ENCODE measurements at places on chromosomes 13 and 19.

DNA sequence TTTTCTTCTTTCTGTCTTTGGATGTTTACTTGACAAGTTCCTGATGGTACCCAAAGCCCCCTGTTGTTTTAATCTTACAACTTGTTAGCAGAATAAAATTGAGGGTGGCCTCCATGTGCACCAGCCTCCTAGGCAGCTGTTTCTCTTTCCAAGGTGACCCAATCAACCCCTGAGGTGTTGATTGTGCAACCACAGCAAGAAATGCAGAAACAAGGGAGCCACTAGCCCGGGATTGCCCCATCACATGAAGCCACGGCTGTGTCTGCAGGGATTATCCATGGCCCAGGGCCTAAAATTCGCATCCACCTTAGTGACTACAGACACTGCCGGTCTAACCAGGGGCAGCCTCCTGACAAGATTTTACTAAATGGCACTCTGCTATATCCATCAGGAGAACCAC is 14.4 kb downstream of the CEACAM4 start:
- no peak for DNase-seq

DNA sequence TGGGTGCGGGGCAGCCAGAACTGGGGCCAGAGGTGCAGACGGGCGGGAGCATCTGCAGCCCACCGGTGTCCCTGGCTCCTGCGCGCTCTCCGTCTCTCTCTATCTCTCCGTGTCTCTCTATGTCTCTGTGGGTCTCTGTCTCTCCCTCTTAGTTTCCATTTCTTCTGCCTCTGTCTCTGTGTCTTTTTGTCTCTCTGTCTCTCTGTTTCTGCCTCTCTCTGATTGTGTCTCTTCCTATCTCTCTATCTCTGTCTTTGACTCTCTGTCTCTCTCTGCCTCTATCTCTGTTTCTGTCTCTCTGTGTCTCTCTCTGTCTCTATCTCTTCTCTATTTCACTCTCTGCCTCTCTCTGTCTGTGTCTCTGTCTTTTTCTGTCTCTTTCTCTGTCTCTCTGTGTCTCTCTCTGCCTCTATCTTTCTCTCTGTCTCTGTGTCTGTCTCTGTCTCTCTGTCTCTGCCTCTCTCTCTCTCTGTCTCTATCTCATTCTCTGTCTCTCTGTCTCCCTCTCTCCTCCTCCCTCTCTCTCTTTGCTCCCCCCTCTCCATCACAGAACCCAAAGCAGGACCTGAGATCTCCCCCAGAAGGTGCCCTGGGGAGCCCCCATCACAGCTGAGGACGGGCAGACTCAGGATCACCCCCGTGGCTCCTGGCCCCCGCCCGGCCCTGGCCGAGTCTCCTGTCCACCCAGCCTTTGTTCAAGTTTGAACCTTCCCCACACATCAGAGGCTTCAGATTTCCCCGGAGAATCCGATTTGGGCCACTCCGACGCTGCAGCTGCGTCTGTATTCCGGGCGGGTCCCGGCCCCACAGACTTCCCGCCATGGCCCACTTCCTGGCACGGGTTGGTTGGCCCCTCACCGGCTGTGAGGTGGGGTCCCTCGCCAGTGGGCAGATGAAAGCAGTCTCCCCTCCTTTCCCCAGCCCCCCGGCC is 48.6 kb upstream of the TCF3 start:
- DNase-seq, result no peak

GRCh38 chr13:32347651-32348050 is 32.3 kb downstream of the BRCA2 start:
- no peak for DNase-seq

GRCh38 chr13:75904012-75904411 is 267.9 kb downstream of the LMO7 start:
- DNase-seq, result no peak

DNA sequence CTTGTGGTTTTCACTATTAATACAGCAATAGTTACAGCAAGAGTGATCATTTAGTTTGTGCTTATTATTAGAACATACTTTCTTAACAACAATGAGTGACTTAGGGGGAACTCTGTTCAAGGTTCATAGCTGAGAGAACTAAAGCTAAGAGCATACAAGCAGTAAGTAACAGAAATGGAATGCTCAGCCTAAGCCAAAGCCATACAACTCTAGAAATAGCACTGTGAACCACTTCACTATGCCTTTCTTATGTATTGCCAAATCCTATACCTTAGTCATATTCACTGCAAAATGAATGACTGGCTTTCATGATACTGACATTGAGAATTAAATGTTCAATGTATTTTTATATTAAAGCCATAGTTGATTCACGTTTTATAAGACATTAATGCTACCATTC is 599.7 kb upstream of the SLITRK1 start:
- DNase-seq, result no peak

DNA sequence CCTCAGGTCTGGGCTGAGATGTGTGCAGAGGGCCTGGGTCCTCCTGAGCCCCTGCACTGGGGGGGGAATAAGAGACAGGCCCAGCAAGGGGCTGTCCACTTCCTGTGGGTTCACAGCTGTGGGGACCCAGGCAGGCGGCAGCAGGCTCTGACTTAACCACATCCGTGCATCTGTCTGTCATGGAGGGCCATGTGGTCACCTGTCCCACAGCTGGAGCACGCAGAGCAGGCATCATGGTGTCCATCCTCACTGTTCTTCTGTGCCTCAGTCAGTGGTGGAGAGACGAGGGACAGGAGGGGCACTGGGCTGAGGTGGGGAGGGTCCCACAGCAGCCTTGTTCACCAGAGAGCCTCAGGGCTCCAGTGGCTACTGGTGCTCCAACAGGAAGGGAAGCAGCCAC is 16.3 kb upstream of the KIR3DL3 start:
- no peak for DNase-seq
